AG10803 (cell line): ENCODE measurements at places on chromosomes 7 and 10.

- DNase-seq = peak; percentile 92
Observed at GRCh38 chr7:140607441-140607989, 33.1 kb downstream of the DENND2A start.

DNA sequence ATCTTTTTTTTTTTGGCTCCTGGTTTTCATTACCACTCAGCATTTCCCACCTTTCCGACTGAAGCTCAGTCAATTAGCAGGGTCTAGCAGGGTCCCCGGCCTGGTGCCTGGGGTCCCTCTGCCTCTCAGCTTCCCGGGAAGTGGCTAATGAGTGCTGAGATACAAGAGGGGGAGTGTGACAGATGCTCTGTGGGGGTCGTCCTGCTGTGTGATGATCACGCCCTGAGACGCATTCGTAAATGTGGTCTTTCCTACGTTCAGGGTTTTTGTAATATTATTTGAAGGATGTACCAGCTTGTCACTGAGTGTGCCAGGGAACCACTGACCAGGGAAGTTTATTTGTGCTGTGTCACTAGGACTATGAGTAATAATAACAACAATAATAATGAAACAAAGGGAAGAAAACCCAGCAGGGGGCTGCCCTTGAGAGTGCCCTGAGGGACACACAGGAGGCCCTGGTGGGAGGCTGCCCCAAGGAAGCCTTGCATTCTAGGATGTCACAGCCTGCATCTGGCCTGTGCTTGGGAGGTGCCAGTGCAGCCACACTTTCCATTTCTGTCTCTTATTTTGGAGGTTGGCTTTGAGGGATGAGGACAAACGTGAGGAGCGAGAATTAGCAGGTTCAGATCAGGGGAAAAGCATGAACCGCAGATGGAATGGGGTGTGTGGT lies 337.8 kb downstream of the ADARB2 start:
- no peak for DNase-seq

DNA sequence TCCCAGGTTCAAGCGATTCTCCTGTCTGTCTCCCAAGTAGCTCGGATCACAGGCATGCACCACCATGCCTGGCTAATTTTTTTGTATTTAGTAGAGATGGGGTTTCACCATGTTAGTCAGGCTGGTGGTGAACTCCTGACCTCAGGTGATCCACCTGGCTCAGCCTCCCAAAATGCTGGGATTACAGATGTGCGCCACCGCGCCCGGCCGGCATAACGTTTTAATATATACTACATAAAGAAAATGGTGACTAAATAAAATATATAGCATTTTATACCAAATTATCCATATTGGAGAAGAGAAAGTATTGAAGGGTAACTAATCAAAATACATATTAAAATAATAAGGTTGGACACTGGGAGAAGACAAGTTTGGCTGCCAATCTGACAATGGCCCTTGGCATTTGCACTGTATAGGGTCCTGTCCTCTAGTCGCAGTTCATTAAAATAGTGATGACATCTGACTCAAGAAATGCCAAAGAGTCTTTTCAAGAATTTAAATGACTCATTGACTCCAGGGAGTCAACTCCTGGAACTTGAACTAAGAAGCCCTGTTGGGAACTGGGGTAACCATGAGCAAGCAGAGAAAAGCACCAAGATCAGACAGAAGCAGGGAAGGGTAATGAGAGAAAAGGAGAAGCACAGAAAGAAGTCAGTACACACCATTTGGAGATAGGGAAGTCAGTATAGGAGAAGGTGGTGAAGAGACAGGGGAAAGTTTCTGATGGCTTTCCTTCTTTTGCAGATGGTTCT lies 91.1 kb downstream of the CH25H start:
- DNase-seq = peak; percentile 81

- peak; percentile 19 for DNase-seq
Observed at GRCh38 chr10:86758189-86759072, 2.0 kb downstream of the BMPR1A start.

DNA sequence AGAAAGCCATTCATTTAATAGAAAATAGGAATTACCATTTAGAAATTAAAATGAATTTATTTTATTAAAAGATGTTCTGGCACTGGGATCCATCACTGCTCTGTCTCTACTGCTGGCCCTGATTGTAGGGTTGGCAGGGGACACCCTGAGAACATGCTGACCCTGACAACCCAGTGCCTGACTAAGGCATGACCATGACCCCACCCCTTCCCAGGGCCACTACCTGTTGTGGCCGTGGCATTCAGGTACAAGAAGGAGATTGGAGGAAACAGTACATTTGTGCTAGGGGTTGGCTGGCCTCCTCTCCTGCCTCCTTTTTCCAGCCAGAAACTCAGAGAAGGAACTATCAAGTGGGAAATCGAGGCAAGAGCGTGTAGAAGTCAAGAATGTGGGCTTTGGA lies 197.0 kb upstream of the ZMIZ1 start:
- DNase-seq = no peak

GRCh38 chr10:42780456-42780855 lies 2.1 kb upstream of the BMS1 start:
- no peak for DNase-seq

GRCh38 chr7:96236198-96237039 lies 85.5 kb downstream of the SLC25A13 start:
- DNase-seq = peak; percentile 74

DNA sequence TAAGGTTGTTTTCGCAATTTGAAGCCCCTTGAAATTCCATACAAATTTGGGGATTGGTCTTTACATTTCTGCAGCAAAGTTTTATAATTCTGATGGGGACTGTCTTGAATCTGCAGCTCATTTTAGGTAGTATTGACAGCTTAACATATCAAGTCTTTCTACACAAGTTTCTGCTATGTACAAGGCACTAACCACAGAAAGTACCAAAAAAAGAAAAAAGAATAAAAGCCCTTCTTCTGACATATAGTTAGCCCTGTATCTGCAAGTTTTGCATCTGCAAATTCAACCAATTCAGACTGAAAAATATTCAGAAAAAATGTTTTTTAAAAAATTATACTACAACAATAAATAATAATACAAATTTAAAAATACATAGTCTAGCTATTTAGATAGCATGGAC lies 15.3 kb downstream of the POT1 start:
- DNase-seq = no peak

- no peak for DNase-seq
Observed at GRCh38 chr7:152424348-152425108, 11.3 kb downstream of the KMT2C start.

GRCh38 chr10:132611986-132612385 lies 74.4 kb downstream of the INPP5A start:
- DNase-seq = no peak

GRCh38 chr7:41024126-41024525 lies 678.8 kb downstream of the INHBA start:
- no peak for DNase-seq

- peak; percentile 51 for DNase-seq
Observed at GRCh38 chr7:106418094-106418493, 133.3 kb upstream of the NAMPT start.

DNA sequence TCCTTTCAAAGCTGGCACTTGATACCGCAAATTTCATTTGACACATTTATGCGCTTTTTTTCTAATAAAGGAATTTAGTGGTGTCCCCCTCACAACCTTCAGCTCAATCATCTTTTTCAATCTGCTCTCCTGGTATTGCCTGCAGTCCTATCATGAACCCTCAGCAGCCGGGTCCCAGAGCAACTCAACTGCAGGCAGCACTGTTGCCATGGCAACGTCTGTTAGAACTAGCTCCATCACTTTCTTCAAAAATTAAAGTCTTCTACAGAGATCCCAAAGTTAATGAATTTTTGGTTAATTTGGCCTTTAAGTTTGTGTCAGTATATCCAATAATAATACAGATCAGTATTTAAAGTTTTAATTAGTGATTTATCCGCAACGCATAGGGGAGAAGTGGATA lies 136.1 kb upstream of the TARP start:
- no peak for DNase-seq

DNA sequence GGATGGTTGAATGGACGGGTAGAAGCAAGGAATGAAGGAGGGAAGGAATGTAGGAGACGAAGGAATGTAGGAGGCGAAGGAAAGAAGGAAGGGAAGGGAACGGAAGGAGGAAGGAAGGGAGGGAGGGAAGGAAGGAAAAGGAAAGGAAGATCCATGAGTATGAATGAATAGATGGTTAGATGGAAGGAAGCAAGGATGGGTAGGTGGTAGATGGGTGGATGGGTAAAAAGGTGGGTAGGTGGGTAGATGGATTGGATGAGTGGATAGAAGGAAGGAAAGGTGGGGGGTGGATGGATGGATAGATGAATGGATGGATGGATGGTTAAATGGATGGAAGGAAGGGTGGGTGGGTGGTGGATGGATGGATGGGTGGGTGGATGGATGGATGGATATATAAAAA lies 77.4 kb downstream of the RGS10 start:
- DNase-seq = no peak

DNA sequence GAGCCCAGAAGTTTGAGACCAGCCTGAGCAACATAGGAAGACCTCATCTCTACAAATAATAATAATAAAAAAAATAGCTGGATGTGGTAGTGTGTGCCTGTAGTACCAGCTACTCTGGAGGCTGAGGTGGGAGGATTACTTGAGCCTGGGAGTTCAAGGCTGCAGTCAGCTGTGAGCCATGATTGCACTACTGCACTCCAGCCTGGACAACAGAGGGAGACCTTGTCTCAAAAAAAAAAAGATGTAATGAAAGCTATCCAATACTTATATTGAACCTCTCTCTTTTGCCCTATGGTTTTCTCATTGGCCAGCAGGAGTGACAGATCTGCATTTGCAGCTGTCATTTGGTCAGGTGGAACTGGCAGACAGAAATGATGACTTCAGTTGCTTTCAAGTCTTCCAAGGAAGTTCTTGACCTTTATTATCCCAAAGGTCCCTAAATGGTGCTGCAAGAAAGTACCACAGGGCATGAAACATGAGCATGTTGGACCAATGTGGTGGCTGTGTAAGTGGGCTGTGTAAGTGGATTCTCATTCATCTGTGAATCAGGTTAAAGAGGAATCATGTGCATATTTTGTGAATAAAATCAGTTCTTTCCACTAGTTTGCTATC lies 99.4 kb downstream of the CALD1 start:
- no peak for DNase-seq

- no peak for DNase-seq
Observed at GRCh38 chr10:132254841-132255240, 52.9 kb downstream of the STK32C start.

GRCh38 chr10:20596065-20596755 lies 300.9 kb downstream of the NEBL start:
- DNase-seq = peak; percentile 47

DNA sequence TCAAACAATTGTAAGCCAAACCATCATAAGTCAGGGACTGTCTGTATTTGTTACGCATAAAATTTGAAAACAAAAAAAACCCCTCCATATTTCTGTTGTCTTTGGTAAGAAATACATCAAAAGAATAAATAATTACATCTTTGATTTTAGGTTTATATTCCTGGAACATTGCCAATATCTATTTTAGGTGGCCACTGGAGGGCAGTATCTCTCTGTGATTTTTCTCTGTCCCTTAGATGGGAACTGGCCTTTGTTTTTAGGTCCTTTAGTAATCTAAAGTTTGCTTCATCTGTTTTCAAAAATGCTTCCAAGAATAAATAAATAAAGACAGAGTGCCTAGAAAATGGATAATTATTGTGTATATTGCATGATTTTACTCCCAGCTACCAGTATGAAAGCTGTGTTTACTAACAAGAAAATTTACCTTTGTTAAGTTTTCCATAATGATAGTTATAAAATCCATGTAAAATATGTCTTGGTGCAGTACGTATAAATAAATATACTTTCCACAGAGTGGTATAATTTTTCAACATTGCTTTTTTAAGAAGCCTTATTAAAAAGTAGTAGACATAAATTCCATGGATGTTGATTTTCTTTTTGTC lies 64.2 kb downstream of the PHYHIPL start:
- DNase-seq = peak; percentile 54

- no peak for DNase-seq
Observed at GRCh38 chr10:125337510-125337909, 177.1 kb upstream of the CTBP2 start.

DNA sequence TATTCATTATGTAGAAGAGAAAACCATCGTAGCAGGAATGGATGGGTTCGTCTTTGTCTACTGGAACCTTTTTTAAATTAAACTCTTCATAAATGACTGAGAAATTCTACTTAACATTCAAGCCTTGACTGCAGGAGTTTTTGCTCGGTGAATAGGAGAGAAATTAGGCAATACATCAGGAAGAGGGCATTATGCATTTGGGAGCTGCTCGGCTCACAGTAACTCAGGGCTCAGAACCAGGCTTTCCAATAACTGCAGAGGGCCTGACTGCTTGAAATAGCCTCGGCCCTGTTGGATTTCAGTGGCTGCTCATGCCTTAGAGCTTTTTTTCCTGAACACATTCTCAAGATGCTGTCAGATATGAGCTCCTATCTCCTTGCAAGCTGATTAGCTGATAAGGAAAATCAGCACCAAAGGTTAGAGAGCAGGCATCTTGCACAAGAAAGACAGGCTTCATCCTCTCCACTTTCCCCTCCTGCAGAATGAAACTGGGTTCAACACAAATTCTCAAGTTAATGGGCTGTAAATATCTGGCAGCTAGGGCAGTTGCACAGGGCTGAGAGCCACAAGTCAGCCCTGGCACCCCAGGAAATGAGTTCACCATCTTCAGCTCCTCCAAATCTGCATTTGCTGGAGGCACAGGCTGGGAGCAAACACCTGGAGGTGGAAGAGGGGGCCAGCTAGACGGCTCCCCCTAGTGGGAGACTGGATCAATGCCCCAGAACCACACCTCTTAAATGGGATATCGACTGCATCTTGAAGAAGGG lies 24.3 kb downstream of the TECTB start:
- peak; percentile 58 for DNase-seq

DNA sequence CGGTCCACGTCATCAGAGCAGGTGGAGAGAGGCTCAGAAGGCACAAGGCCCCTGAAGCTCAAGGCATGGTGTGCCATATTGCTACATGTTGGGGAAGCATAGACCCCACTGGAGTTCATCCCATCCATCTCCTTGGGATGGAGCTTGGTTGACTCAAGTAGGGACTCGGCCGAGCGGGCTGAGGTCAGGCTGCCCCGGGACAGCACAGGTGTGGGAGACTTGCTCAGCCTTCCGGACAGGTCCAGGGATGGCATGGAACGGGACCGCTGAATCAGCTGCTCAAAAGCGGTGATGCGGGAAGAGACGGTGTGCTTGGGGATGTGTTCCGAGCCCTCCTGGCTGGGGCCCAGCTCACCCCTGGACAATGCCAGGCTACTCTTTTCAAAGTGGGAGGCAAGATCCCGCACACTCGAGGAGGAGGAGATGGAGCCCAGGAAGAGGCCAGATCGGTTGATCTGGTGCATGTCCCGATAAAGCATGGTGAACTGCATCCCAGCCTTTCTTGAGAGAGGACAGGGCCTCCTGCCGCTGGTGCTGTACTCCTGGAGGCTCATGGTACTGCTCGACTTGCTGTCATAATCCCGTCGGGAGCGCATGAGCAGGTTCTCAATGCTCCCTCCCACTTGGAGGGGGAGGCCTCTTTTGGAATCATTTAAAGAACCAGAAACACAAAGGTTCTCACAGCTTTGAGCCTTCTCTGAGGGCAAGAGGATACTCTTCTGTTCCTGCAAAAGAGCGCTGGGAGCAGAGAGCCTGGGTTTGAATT lies 65.6 kb upstream of the PDLIM1 start:
- no peak for DNase-seq

GRCh38 chr10:29252811-29253689 lies 35.8 kb upstream of the LYZL1 start:
- peak; percentile 4 for DNase-seq
